ENCODE measurements at places on chromosomes 5 and 9.

GRCh38 chr5:166899343-166899742 is 1392.1 kb upstream of the WWC1 start:
- DNase-seq = no peak

DNA sequence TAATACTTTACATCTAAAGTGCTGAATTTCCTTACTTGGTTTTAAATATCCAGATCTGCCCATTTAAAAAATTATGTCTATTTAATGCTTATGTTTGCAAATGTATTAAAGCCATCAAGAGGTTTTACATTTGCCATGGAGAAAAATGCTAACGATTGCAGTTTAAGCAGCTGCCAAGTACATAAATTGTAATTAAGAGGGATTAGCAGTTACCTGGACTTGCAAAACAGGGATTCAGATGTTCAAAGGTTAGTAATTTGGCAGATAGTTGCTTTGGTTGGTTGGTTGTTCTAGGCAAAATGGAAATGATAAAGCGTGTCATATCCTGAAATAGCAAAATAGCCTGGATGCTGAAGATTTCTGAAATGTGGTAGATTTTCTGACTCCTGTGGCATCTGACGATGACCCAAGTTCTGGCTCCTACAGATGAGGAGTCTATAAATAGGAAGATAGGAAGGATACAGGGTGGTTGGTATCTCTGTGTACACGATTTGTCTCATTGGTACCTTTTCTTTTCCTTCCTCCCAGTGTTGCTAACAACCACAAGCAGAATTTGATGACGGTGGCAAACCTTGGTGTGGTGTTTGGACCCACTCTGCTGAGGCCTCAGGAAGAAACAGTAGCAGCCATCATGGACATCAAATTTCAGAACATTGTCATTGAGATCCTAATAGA is 282.9 kb downstream of the NR3C1 start:
- no peak for DNase-seq

DNA sequence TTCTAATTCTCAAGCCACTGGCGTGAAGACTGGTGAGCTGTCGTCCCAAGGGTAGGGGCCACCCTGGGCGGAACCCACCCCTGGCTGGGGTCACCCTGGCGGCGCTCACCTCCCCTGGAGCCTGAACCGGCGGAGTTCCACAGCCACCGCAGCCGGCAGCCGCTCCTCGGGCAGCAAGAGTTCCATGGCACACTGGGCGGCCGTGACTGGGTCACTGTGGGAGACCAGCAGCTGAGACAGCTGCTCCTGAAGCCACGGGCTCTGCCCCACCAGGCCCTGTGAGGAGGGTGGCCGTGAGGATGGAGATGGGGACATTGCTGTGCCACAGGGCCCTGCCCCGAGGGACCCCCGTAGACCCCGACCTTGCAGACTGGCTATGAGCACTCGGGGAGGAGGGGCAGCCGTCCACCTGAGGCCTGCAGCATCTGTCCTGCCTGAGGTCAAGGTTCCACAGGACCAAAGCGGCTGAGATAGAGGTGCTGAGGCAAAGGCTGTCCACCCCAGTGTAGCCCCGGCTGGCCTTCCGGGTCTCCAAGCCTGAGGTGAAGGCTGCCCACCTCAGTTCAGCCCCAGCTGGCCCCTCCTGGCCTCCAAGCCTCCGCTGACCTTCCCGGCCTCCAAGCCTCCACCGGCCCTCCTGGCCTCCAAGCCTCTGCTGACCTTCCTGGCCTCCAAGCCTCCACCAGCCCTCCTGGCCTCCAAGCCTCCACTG is 50.6 kb upstream of the NRARP start:
- DNase-seq = no peak

GRCh38 chr5:170571875-170572852 is 68.3 kb downstream of the KCNIP1 start:
- no peak for DNase-seq

GRCh38 chr9:19331877-19332276 is 48.2 kb downstream of the RPS6 start:
- DNase-seq = no peak

DNA sequence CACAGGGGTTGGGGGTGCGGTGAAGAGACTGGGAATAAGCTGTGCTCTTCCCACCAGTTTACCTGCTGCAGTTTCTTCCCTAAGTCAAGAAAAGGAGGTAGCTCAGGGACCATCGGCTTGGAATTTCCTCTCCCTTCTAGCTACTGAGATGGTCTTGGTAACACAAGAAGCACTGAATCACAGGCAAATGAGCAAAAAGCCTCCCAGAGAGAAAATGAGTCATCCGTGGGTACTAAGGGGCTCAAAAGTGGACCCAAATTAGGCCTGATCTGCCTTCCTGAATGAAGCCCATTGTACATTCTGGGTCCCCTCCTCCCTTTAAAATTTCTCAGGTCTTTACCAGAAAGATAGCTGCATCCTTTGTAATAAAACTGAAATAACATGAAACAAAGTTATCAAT is 49.9 kb downstream of the PTPN3 start:
- no peak for DNase-seq

DNA sequence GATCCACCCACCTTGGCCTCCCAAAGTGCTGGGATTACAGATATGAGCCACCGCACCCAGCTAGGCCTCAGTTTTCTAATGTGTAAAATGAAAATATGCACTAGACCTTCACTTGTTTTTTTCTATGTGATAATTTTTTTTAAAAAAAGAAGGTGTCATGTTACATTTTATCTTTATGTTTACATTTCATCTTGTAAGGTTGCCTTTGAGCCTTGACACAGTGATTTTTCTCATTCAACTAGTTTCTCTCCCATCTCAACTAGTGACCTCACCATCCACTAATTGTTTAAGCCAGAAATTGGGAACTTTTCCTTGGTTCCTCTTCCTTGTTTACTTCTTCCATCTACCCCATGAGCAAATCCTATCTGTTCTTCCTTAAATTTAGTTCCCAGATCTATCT is 21.5 kb downstream of the TMC1 start:
- no peak for DNase-seq

DNA sequence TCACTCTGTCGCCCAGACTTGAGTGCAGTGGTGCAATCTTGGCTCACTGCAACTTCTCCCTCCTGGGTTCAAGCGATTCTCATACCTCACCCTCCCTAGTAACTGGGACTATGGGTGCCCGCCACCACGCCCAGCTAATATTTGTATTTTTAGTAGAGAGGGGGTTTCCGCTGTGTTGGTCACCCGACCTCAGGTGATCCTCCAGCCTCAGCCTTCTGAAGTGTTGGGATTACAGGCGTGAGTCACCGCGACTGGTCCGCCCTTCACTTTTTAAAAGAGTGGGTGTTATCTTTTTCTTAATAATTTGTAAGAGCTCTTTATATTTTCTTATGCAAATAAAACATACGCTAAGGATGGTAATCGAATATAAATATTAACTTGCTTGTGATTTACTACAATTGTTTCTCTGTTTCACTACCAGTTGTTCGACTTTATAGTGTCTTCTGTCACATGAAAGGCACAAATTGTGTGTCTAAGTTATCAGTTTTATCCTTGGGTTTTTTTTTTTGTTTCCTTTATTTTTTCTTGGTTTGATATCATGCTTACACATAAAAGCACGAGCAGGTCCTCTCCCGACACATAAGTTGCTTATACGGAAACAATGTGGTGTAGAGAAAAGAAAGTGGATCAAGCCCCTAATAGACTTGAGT is 1.9 kb upstream of the GPBP1 start:
- DNase-seq = no peak

Data from amniotic stem cell (primary cell).